ENCODE measurements at places on chromosomes 4 and X. TPM values are rescaled to one million over a fixed set of nuclear protein-coding genes. Genes with fewer than 3 reads are reported as not detected.

- no peak for DNase-seq
Observed at GRCh38 chr4:140018931-140019618, 134.9 kb downstream of the MAML3 start.

Gene AKAP4
- polyA plus RNA-seq, result not detected

DNA sequence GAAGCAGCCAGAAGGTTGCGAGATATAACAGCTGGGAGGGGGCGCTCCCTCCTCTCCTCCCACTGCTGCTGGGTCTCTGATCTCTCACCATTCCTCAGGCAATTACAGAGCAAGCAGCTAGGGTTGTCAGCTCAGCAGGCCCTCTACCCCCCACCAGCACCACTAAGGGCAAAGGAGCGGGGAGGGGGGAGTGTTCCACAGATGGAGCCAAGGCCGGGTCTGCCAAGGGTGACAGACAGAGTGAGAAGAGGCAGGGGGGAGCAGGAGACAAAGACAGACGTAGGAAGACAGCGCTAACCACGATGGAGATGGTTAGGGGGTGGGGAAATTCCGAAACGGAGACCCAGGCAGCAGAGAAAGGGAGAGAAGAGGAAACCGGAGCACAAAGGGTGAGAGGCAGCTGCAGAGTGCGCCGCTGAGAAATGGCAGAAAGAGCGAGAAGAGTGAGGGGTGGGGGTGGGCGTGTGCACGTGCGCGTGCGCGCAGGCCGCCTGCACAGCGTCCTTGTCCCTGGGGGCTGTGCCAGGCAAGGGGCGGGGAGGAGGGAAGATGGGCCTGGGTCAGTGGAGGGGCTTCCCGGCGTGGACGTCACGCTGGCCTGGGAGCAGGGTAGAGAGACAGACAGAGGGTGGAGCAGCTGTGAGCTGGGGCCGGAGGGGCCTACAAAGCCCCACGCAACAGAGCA, 6.9 kb downstream of the L1CAM start:
- no peak for DNase-seq

GRCh38 chr4:105050896-105051295, 95.8 kb upstream of the TET2 start:
- no peak for DNase-seq

DNA sequence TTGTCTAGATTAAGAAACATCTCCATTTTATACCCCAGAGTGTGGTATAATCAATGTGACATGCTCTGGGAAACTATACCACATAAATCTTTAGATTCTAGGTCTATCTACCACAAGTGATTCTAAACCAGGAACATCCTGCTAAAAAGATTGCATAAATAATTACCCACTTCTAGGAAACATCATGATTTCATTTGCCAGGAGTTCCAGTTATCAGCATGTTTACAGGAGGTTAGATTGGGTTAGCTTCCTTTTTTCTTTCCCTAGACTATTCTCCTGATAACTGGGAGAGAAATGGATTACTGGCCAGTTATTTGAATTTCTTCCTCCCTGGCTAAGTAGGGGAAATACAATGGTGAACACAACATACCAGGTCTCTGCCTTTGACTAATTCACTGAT, 230.3 kb upstream of the BOD1L1 start:
- no peak for DNase-seq

DNA sequence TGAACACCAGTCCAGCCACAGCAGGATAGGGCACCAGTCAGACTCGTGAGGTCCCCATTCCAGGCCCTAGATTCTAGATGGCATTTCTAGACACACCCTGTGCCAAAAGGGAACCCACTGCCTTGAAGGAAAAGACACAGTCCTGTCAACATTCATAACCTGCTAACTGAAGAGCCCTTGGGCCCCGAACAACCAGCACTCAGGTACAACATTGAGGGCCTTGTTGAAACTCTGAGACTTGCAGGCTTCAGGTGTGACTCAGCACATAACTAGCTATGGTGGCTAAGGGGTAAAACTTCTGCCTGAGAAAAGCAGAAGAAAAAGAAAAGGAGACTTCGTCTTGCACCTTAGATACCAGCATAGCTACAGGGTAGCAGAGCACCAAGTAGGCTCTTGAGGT, 252.9 kb upstream of the GRID2 start:
- no peak for DNase-seq

Gene MSANTD1
- not detected for polyA plus RNA-seq

GRCh38 chr4:162241857-162242256, 78.1 kb upstream of the FSTL5 start:
- no peak for DNase-seq

GRCh38 chr4:147599769-147600168, 17.4 kb upstream of the TMEM184C start:
- DNase-seq, result no peak

GRCh38 chr4:180630012-180630665, 1613.1 kb upstream of the TENM3 start:
- DNase-seq, result no peak

DNA sequence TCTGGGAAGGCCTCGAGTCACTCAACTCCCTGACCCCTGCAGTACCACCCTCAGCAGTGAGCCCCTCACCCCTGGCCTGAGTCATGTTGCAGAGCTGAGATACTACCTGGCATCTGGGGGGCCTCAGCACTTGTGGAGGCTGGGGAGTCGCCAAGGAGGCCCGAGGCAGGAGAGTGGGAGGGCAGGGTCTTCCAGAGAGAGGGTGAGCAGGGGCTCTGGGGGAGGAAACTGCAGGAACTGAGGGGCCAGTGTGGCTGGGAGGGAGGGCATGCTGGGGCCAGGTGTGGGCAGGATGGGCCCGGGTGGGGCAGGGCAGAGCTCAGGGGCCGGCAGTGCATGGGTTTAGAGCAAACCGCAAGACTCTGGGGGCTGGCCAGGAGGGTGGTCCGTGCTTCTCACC, 59.7 kb downstream of the SORCS2 start:
- no peak for DNase-seq

DNA sequence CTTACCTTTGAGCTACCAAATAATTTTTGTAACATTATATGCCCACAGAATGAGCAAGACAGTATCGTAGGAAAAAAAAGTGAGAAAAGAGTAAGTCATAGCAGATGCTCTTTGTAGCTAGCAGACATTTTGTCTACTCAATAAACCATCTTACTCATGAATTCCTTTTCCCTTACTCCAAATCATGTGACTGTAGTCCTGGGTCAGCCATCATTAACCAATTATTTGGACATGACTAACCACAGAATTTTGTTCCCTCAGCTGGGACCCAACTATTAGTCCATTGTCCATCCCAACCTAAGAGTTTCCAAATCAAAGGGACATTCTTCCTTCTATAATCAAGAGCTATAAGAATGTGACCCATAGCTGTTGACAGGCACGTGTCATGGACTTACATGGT, 11.4 kb downstream of the UBE2D3 start:
- DNase-seq, result no peak

- no peak for DNase-seq
Observed at GRCh38 chr4:40763228-40763716, 13.5 kb downstream of the NSUN7 start.

Gene CCSER1
- 4.2 TPM for polyA plus RNA-seq

DNA sequence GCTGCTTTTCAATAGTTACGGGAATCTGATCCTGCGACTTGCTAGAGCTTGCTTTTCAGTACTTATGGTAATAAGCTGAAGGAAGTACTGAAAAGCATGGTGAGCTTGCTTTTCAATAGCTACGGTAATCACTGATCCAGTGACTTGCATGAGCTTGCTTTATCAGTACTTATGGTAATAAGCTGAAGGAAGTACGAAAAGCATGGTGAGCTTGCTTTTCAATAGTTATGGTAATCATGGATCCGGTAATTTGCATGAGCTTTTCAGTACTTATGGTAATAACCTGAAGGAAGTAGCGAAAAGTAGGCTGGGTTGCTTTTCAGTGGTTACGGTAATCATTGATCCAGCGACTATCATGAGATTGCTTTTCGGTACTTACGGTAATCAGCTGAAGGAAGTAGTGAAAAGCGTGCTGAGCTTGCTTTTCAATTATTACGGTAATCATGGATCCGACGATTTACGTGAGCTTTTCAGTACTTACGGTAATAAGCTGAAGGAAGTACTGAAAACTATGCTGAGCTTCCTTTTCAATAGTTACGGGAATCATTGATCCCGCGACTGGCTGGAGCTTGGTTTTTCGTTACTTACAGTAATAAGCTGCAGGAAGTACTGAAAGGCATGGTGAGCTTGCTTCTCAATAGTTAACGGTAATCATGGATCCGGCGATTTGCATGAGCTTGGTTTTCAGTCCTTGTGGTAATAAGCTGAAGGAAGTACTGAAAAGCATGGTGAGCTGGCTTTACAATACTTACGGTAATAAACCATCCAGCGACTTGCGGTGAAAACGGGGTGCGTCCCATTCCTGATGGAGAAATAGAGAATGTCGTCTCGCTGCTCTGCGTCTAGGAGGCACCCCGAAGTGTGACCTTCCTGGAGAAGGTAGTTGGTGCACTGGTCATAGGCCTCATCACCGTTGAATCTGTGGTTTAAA, 6.5 kb downstream of the CRLF2 start:
- DNase-seq, result no peak

Gene DUSP9
- 81.4 TPM for polyA plus RNA-seq

DNA sequence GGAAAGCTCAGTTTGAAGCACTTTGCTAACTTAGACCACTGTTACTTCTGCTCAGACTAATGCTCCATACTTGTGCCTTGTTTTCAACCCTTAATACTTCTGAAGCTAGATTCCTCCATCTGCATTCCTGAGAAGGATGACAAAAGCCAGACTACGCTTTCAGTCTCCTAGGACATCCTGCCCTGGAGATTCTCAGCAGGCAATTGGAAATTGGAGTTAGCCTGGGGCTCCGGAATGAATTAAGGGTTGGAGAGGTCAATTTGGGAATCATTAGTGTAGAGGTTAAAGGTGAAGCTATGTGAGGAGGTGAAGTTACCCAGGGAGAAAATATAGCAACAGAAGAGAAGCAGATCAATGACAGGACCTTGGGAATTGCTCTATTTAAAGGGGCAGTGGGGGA, 215.9 kb upstream of the MBNL3 start:
- DNase-seq, result no peak

GRCh38 chrX:154815274-154815818, 10.1 kb upstream of the MPP1 start:
- no peak for DNase-seq

DNA sequence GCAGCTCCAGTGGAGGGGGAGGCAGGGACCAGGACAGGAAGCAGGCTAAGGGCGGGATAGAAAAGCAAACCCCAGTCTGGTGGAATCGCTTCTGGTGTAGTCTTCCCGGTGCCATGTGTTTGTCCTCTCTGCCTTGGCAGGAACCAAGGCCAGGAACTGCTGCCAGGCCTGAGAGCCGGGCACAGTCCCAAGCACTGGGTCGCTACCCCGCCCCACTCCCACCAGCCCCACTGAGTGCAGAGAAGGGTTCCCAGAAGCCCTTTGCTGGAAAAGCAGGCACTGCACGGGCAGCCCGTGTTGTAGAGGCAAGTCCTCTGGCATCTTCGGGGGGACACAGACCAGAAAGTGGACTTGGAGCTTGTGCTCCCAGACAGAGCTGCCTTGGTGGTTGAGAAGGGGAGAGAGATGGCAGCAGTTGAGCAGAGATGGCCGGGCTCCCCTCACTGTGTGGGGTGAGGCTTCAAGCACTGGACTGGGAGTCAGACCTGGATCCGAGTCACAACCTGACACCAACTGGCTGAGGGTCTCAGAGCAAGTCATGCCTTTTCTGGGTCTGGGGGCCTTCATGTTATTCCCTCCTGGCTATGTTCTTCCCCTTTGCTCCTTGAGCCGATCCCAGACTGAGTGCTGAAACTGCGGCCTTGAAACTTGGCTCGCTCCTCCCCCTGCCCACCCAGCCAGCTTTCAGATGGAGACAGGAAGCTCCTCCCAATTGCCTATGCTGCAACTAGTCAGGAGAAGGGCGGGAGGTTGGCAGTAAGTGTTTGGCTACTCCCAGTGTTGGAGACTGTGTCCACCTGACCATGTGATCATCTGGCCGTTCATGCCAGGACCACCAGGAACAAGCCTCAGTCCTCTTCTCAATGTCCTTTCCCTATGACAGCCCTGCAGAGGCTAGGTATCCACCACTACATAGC, 59.7 kb upstream of the MTM1 start:
- DNase-seq, result peak; percentile 26

Gene PDGFC
- polyA plus RNA-seq, result 12.3 TPM

Gene NUDT10
- 7.0 TPM for polyA plus RNA-seq

Gene MID1IP1
- 21.2 TPM for polyA plus RNA-seq

Gene RBMXL3
- not detected for polyA plus RNA-seq

Gene DCX
- polyA plus RNA-seq, result not detected

Gene SLC7A11
- polyA plus RNA-seq, result 0.04 TPM

GRCh38 chrX:125439194-125439849, 119.7 kb downstream of the TEX13C start:
- no peak for DNase-seq

GRCh38 chr4:16788868-16789267, 109.6 kb downstream of the LDB2 start:
- DNase-seq, result no peak

GRCh38 chr4:158169506-158169905, 3.3 kb downstream of the GASK1B start:
- no peak for DNase-seq

Gene ABLIM2
- polyA plus RNA-seq, result 9.5 TPM

GRCh38 chrX:148865277-148866210, 365.1 kb downstream of the AFF2 start:
- no peak for DNase-seq

Gene PDZD4
- polyA plus RNA-seq, result 4.7 TPM

Gene CLCN4
- polyA plus RNA-seq, result 2.4 TPM

GRCh38 chr4:2246384-2247127, 4.6 kb upstream of the HAUS3 start:
- peak; percentile 9 for DNase-seq

DNA sequence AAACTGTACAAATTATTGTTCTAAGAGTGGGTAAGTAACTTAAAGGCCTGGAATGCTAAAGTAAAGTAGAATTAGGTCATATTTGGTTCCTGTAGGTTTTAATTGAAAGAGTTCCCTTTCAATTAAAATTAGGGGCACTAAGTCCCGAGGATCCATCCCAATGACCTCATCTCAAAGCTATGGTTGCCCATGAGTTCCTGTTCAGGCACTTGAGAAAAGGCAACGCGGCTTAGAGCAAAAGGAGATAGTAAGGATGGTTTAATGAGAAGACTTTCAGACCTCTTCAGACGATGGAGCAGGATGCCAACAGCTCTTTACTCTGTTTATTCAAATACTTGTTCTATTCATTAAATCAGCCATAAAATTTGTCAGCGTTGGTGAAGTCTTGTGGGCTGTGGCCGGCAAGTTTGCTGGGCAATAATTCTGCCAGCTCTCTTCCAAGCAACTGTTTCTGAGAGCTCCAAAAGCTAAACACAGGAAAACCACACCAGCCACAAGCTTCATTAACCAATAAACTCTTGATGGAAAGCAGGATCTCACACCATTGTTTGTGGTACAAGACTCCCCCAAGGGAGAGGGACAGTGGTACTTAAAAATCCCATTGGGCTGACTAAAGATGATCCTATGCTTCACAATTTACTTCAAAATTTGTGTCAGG, 167.4 kb downstream of the COL4A6 start:
- no peak for DNase-seq

Gene ATP5ME
- 1,928 TPM for polyA plus RNA-seq

- DNase-seq, result no peak
Observed at GRCh38 chr4:67701517-67701850, 529 bp upstream of the UBA6 start.

DNA sequence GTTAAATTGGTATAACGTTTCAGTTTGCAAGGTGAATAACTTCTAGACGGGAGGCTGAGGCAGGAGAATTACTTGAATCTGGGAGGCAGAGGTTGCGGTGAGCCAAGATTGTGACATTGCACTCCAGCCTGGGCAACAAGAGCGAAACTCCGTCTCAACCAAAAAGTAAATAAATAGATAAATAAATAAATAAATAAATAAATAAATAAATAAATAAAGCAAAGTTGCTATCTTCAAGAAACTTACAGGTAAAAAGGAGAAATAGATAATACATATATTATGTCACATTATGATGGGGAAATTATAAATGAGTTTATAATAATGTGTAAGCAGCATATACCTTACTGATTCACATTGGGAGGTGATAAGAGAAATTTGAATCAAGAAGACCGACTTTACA, 1966.0 kb downstream of the PCDH7 start:
- DNase-seq, result no peak

Gene ATP2B3
- polyA plus RNA-seq, result 0.37 TPM
